ENCODE measurements at places on chromosomes 3 and 15.

GRCh38 chr3:23863060-23863459, 53.7 kb downstream of the NKIRAS1 start:
- no peak for DNase-seq

- no peak for DNase-seq
Measured at GRCh38 chr3:160012108-160012507, 23.5 kb downstream of the IL12A start.

DNA sequence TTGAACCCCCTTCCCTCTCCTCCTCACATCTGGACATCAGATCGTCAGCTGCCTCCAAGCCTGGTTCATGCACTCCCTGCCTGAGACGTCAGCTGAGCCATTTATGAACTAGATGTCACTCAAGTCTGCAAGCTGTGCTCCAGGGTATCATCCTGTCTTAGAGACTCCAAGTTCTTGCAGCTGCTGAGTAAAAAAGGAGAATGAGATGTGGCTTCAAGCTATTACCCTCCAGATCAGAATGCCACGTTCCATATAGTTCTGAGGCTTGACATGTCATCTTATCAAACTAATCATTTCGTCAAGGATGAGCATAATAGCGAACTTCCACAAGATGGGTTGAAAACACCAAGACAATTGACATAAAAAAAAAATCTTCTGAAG, 766.3 kb downstream of the TBL1XR1 start:
- DNase-seq: no peak

DNA sequence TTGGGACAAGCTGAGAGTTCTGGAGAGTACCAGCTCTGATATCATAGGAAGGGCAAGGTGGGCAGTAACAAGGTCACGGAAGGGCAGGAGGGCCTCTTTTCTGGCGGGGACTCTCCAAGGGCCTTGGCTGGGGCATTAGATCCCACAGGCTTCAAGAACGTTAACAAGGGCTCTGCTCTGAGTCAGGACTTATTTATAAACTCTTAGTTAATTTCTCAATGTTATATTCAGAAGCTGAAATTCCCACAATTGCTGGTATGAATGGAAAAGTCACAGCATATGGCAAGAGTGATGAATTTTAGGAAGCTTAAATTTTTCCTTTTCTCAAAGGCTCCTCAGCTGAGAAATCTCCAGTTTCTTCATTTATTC, 320.2 kb upstream of the TBC1D5 start:
- no peak for DNase-seq

DNA sequence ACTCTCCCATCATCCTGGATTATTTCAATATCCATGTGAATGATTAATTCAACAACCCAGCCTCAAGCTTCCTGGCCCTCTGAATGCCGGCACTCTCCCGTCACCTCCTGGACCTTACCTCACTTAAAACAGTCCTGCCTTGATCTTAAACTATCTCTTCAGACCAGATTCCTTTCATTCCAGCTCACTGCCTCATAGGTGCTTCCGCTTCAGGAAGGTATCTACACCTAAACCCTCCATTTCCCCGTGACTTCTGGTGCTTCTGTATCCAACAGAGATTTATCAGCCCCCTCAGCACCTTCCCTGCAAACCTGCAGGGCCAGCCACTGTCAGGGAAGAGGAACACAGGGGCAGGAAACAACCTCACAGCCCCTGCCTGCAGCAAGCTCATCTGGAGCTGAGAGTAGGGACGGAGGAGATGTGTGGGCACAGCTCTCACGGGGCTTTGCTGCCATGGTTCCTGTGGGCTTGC, 98.9 kb upstream of the TJP1 start:
- DNase-seq: no peak

DNA sequence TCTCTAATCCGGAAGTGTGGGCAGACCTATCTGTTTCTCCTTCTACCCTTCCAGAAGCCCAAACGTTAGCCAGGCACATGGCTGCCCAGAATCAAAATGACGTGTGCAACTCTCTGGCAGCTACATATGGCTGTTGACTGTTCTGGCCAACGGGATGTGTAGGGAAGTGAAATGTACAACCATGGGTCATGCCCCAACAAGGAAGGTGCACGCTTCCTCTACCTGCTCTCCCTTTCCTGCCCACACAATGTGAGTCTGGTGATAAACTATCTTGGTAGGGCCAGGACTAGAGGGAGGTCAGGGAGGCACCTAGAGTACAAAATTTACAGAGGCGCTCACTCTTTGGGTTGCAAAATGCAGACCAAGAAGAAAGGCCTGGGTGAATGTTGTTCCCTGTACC, 495.9 kb upstream of the PROK2 start:
- DNase-seq: no peak

DNA sequence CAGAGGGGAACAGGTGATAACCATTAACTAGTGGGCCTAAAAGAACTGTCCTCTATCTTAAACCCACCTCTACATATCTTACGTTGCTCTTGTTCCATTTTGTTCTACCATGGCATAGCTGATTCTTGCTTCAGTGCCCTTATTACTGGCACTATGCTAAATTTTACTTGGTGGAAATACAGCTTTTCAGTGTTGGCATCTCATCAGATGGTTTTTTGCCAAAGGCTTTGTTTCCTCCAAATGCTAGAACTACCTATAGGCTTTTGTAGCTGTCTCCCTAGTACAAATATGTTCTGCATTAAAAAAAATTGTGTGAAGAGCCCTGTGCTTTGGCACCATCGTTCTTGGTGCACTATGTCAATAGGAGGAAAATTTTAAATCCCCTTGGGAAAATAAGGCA, 145.0 kb upstream of the ZBTB20 start:
- DNase-seq: no peak

DNA sequence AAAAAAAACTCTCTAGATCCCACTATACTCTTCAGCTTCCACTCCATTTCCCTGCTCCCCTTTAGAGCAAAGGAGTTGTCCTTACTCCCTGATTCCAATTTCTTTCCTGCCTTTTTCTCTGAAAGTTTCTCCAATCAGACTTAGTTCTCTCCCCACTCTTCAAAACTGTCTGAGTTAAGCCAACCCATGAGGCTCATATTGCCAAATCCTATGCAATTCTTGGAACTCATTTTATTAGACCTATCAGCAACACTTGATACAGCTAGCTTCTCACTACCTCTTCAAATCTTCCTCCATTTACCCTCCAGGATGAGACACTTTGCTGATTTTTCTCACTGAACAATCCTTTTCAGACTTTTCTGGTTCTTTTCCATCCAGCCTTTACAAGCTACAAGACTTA, 233.1 kb downstream of the THRB start:
- DNase-seq: no peak

- DNase-seq: no peak
Measured at GRCh38 chr3:44228900-44229299, 12.8 kb upstream of the TOPAZ1 start.

GRCh38 chr3:17573396-17573795, 169.0 kb downstream of the TBC1D5 start:
- no peak for DNase-seq

GRCh38 chr15:56244811-56245576, 1.3 kb upstream of the RFX7 start:
- DNase-seq: no peak

DNA sequence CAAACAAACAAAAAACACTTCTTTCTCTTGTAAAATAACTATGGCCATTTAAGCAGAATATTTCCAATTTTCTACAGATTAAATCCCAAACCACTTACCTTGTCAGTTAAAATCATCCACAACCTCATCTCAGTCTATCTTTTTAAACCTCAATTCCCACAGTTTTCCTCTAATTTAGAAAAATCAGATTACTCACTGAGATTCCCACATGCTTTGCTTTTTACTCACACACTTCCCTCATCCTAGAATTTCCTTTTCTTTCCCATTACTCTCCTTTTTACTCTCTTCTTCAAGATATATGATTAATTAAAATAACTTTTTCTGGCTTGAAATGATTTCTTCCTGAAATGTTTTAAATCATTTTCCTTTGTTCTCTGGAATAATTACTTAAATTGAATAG, 790.7 kb downstream of the ROBO1 start:
- no peak for DNase-seq

DNA sequence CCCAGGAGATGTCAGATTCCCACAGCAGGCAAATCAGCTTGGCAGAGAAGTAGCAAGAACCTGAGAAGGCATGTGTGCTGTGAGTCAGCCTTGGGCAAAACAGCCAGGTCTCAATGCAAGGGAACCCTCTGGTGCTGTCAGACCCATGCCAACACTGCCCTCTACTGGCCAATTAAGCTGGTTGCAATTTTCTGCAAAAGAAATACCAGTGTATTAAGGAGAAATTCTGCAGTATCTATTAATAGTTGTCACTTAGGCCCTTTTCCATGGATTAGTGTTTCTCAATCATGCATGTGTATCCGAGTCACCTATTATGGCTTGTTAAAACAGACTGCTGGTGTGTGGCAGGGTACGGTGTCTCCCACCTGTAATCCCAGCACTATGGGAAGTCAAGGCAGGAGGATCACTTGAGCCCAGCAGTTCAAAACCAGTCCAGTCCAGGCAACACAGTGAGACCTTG, 26.2 kb downstream of the MAP4 start:
- DNase-seq: peak; percentile 34

DNA sequence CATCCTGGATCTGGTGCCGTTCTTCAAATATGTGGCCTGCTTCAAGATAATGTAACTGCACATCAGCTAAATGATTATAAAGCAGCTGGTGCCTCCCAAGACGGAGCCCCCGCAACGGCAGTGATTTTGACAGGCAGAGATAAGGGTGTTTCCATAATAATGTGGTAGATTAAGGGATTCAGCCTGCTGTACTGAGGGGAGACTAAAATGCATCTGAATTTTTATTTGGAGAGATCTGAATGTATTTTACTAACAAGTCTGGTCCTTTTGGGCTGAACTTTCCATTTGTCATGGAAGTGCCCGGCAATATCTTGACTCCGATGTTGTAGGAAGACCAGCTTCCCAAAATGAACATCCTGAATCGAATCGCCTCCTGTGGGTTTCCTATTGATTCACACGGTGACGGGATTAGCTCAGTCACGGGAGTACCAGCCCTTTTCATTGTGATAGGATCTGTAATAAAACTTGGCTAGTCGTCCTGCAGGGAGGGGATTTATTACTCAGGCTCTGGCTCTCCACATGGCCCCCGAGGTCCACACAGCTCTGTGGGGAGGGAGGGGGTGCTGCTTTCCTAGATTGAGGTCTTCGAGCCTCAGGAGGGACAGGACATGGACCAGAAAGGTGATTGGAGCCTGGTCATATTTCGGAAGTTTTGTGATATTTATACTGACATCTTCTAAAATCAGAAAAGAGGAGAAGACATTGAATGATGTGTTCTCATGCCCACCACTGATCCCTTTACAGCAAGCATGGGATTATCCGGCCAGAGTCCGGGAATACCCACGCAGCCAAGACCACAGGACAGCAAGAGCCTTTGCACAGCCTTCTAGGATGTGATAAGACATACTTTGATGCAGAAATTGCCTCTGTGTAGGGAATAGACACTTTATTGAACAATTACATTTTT, 2.5 kb upstream of the PCSK6 start:
- no peak for DNase-seq

DNA sequence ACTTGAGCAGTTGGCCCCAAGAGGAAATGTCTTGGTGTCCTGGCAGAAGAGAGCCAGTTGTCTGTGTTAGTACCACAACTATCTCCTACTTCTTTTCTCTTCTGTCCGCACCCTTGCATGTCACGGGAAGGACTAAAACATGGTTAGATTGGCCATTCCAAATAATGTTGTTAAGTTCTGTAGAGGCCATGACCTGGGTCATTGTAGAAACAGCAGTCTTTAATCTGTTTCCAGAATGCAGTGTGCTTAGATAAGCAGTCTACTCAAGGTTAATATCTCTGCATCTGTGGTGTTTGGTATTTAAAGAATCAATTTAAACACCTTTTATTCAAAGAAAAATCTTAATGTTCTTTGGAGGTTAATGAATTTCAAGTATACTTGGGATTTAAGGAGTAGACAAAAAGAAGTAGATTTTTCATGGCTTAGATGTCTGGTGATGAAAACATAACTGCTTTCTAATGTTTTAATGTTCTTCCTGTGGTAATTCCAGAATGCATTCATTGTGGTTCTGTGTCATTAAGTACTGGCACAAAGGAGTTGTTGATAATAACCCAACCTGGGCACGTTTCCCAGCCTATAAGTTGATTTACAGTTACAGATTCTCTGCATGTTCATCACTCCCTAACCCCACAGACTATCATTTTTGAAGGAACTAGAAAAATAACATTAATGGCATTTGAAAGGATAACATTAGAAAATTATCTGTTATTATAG, 58.9 kb downstream of the TMEM108 start:
- DNase-seq: no peak

- no peak for DNase-seq
Measured at GRCh38 chr3:28019740-28020139, 221.7 kb upstream of the CMC1 start.

DNA sequence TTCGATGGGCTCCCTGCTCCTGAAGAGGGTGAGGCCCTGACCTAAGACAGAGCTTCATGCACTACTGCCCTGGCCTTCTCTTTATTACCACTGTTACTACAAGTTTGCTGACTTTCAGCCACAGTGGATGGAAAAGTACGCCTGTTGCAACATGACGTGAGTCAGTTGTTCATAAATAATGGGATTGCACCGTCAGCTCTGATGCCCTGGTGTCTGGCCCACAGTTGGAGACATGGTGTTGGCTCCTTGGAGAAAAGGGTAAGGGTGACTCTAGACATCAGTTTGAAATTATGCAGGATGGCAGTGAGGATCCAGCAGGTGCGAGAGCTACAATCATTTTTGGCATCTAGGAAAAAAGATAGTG, 5.5 kb downstream of the PAQR5 start:
- no peak for DNase-seq

DNA sequence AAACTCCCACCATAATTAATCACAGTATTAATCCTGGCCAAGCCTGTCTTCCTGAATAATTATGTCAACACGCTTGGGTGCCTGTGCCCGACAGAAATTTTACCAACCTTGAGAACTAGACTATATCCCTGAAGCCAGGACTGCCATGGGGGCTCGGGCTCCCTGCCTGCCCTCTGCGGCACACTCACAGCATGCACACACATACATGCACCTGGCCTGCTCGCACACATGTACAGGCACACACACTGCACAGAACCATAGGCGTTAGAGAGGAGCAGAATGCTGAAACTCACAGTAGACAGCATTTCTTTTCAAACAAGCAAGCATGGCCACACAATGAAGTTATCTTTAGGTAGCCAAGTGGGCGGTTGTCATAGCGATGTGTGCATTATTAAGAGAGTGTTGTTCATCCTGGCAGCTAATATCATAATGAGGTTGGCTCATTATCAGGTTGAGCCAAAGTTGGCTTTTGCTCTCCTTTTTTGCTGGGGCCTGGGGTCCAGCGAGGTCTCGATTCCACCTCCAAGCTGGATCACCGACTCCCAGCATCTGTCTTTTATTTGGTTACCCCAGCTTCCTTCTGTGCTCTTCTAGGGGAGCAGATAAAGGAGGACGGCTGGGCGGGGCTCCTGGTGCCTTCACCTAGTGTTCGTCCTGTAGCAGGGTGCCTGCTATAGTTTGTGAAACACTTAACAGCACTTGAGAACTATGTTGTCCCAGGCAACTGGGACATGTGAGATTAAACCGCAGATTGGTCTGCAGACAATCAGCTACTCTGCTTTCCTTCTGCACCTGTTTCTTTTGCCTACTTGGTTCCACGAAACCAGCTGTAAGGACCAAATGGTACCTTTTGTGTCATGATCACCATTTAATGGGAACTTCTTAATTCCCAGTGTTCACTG, 91.4 kb downstream of the ZNF621 start:
- DNase-seq: no peak

- DNase-seq: no peak
Measured at GRCh38 chr15:51186181-51186705, 91.5 kb upstream of the TNFAIP8L3 start.
